ENCODE measurements at places on chromosomes 16 and 17. TPM values are rescaled to one million over a fixed set of nuclear protein-coding genes. Genes with fewer than 3 reads are reported as not detected.

Gene OTOP3
- not detected for total RNA-seq

Gene ZSCAN10
- not detected for total RNA-seq

Gene TMEM132E
- total RNA-seq, result not detected

Gene TPSD1
- not detected for total RNA-seq

Gene WFIKKN1
- total RNA-seq, result 0.74 TPM

Gene SPIRE2
- 25.2 TPM for total RNA-seq

Gene CRHR1
- total RNA-seq, result not detected

Gene COQ7
- 34.5 TPM for total RNA-seq

Gene NTN1
- 0.03 TPM for total RNA-seq

Gene SYT17
- 0.38 TPM for total RNA-seq

Gene ZDHHC1
- 24.4 TPM for total RNA-seq

Gene SLFN13
- total RNA-seq, result not detected

Gene KIF2B
- total RNA-seq, result not detected

Gene UBE2I
- 90.1 TPM for total RNA-seq

Gene C17orf50
- not detected for total RNA-seq

Gene SLX1A
- 81.6 TPM for total RNA-seq

Gene ZACN
- total RNA-seq, result not detected

Gene GPT2
- 77.0 TPM for total RNA-seq

Gene FBXO31
- 26.6 TPM for total RNA-seq

Gene MT2A
- 51.4 TPM for total RNA-seq

Gene HOXB8
- total RNA-seq, result 51.0 TPM

Gene RASD1
- total RNA-seq, result 6.0 TPM

Gene CDH8
- not detected for total RNA-seq

Gene OR2C1
- not detected for total RNA-seq

Gene LGALS9B
- total RNA-seq, result not detected

Gene SAMD14
- total RNA-seq, result 3.4 TPM

Gene FKBP10
- 52.4 TPM for total RNA-seq

Gene ENPP7
- not detected for total RNA-seq

Gene FXR2
- 30.3 TPM for total RNA-seq

Gene ASB16
- 0.03 TPM for total RNA-seq

Gene MPG
- 334 TPM for total RNA-seq

Gene HSF4
- total RNA-seq, result 44.2 TPM

Gene HASPIN
- 13.1 TPM for total RNA-seq

Gene TNP2
- total RNA-seq, result not detected

All from HT-29 (cell line).